ENCODE measurements at places on chromosomes 6 and 20.

DNA sequence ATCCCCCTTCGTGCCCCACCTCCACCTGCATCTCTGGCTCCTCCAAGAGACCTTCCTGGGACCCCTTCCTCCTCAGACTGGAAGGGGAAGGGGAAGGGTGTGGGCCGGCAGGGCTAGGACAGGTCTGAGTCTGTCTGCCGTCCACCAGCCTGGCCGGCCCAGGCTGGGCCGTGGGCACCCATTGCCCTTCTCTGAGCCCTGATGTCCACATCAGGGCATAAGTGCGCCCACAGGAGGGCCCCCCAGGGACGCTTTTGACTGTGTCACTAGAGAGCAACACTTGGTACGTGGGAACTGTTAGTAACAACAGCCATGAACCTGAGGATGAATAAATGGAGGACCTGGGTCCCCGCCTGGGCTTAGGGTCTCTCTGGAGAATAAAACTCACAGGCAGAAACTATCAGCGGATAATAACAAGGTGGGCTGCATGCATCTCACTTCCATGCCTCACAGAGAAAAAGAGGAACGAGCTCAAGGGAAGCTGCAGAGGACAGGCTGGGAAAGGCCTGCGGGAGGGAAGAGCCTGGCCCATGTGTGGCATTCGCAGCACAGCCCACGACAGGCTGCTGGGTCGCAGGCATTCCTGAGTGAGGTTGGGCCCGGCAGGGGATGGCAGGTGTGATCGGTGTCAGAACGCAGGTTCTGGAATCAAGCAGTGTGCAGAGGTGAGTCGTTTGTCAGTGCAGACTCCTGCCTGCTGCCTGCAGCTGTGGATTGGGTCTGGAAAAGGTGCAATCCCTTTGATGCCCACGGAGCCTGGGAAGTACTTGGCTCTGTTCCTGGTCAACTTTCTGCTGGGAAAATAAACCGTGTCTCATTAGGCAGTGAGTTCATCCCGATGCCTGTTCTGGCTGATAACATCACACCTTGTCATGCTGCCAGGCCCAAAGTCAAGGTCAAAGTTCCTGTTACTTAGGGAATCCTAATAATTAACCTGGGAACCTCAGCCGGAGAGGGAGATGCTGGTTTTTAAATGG lies 60.9 kb downstream of the BCAS4 start:
- no peak for DNase-seq

DNA sequence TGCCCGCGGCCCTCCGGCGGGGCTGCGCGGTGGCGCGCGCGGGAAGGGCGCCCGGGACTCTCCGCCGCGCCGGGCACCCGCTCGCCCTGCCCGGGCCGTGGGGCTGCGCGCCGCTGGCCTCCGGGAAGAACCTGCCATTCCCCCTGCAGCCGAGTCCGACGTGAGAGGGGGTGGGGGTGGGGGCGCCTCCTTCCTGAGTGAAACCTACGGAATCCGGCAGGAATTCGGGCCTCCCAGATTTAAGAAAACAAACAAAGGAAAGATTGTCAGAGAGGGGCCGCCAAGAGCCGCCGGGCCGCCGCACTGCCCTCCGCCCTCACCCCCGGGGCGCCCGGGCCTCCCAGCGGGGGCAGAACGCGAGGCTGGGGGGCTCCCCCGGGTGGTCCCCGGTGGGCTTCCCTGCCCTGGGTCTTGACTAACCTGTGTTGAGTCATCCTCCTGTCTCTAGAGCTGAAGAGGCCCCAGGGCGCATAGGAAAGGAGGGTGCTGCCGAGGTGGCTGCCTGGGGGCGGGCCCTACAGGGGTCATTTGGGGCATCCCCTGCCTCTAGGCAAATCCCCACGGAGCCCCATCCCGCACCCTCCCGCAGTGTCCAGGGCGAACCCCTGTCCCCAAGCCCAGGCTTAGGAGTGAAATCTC lies 42.2 kb upstream of the FOXP4 start:
- DNase-seq, result peak; percentile 54

- peak; percentile 40 for DNase-seq
These were observed 537 bp downstream of the TCP1 start for GRCh38 chr6:159788753-159789376.

DNA sequence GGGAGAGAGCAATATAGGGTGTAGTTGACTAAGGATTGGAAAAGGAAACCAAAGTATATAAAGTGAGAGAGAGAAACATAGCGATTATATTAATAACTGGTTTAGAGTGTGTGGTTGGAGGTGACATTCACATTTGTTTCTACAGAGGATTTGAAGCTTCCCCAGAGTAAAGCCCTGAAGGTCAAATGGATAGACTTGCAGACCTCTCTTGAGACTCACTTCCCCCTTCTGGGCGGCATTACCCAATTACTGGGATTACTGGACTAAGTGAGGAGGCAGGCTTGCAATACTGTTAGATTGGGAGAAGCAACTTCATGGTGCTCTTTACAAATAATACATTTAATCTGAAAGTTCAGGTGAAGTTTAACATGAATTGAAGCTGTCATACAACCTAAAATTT lies 10.7 kb downstream of the FIG4 start:
- no peak for DNase-seq

GRCh38 chr6:116278854-116279231 lies 887 bp downstream of the TSPYL1 start:
- peak; percentile 20 for DNase-seq

Measured in activated naive CD8-positive, alpha-beta T cell treated with anti-CD3 and anti-CD28 coated beads, Interleukin-2, amount 50 U/mL, for 24 hours (primary cell).